AML-193 (cell line): ENCODE measurements at places on chromosomes 12 and 14.

- DNase-seq: peak; percentile 5
Observed at GRCh38 chr12:94754653-94755052, 104.3 kb upstream of the TMCC3 start.

DNA sequence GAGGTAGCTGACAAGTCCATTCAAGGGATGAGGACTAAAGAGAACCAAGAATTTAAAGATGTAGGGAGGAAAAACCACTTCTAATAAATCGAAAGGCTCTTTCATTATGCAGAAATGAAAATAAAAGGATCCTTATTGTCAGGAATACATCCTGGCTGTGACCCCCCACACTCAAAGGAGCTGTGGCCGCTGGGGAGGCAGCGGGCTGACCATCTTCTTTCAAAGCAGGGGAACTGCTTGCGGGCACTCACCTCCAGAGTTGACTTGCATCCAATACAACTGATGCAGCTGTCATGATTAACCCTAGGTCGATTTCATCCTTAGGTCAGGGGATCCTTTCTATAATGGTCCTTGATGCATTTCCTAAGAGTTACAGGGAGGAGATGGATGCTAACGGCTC lies 35.3 kb downstream of the TRAFD1 start:
- no peak for DNase-seq

- no peak for DNase-seq
Observed at GRCh38 chr12:5643266-5643665, 211.4 kb downstream of the NTF3 start.

DNA sequence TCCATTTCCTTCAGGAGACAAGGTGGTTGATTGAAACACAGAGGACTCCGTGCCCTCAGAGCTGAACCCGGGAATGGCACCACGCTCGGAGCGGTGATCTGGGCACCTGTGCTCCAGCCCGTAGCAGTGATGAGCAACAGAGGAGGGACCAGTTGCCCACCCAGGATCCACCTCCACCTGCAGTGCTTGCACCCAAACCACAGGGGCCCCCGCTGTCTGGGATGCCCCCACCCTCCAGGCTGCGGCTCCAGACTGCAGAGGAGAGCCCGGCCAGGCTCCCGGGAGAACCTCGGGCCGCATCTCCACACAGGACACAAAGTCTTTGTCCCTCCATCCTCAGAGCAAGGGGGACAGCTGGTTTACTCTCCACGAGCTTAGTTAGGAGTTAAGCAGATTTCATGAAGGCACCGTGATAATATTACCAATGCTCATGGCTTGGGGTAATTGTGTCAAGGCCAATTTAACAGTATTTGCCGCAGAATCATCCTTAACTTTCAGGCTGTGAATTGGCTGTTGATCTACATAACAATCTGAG lies 100.6 kb downstream of the TNFAIP2 start:
- no peak for DNase-seq

GRCh38 chr12:75655315-75655806 lies 144.0 kb upstream of the KRR1 start:
- no peak for DNase-seq

DNA sequence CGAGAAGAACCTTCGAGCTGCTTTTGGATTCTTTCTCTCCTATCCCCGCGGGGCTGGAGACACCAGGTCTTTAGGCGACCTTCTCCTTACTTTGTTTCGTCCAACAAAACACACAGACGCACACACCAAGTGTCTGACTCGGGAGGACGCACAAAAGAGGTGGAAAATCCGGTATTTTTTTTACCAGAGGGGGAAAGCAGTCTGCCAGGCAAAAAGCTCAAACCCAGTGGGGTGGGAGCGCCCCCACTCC lies 2.1 kb downstream of the SIX4 start:
- no peak for DNase-seq
